ENCODE measurements at places on chromosomes 2 and 18.
A peak's percentile ranks its signal among the peaks of the same experiment; 100 is the strongest.

- DNase-seq = no peak
Observed at GRCh38 chr18:48902023-48902855, 48.5 kb downstream of the SMAD7 start.

- DNase-seq = no peak
Observed at GRCh38 chr2:200350850-200351285, 44.4 kb downstream of the SPATS2L start.

- peak; percentile 71 for DNase-seq
Observed at GRCh38 chr18:63439334-63439733, 17.1 kb upstream of the VPS4B start.

- DNase-seq = no peak
Observed at GRCh38 chr18:76483780-76484179, 11.3 kb downstream of the ZNF516 start.

GRCh38 chr18:43079422-43079821 is 36.1 kb downstream of the RIT2 start:
- DNase-seq = no peak

GRCh38 chr2:20561637-20562454 is 89.1 kb downstream of the HS1BP3 start:
- no peak for DNase-seq

- no peak for DNase-seq
Observed at GRCh38 chr18:36576339-36576738, 252.5 kb downstream of the TPGS2 start.

- DNase-seq = no peak
Observed at GRCh38 chr2:70730730-70731129, 37.3 kb downstream of the ADD2 start.

Measured in NCI-H1930 (cell line).